ENCODE measurements at places on chromosomes 6 and 20.

DNA sequence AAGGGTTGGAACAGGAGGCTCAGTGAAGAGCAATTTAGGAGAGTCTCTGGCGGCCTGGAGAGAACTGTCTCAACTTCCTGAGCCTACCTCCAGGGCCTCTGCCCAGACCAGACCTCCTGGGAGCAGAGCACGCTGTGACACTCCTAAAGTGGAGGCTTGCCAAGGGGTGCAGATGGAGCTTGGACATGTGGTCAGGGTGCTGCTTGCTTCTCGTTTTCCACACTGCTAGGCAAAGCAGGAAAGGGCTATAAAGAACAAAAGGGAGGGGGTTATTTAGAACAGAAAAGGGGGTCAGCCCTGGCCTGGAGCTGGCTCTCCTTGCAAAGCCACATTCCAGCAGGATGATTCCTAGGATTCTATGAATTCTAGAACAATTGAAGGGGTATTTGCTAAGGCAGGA, 145.7 kb upstream of the GGTLC1 start:
- no peak for DNase-seq

DNA sequence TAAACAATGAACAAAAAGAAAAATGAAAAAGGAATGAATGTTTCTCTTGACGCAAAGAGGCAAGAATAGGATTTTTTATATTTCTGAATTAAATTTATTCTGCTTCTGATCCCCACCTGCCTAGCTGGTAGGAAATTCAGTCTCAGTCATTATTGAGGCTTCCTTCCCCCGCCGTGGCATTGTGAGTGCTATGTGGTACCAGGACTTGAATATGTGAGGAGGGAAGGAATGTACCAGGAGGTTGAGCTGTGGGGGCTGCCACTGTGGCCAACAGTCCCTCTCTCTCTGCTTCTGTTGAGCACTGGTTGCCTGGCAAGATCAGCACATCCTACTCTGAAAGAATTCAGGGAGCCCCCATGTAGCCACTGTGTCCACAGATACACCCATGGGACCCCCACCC, 368.1 kb upstream of the JARID2 start:
- DNase-seq = no peak

- DNase-seq = no peak
These were observed 29.6 kb downstream of the RBL1 start for GRCh38 chr20:37066168-37066567.

DNA sequence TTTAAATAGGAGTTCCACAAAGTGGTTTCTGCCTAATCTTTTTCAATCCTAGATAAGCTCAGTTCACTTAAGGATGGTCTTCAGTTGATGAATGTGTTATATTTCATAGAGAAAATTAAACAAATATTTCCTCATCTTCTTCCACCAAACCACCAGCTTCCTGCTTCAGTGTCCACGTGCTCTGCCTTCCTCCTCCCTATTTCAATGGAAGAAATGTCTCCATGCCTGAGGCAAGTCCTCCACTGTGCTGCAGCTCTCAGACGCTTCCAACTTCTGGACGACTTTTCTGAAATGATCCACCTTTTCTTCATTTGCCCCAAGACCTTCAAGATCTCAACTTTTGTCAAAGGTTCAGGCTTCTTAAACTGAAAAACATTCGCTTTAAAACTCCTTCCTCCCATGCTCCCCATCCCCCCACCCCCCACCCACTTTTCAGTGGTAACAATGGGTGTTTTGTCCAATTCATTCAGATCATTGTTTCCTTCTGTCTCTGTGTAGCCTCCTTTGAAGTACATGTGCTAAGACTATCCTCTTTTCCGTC, 25.3 kb upstream of the FABP7 start:
- no peak for DNase-seq

GRCh38 chr6:125863023-125863422, 72.3 kb downstream of the NCOA7 start:
- DNase-seq = no peak

GRCh38 chr6:91695221-91695620, 1108.3 kb upstream of the MAP3K7 start:
- no peak for DNase-seq

DNA sequence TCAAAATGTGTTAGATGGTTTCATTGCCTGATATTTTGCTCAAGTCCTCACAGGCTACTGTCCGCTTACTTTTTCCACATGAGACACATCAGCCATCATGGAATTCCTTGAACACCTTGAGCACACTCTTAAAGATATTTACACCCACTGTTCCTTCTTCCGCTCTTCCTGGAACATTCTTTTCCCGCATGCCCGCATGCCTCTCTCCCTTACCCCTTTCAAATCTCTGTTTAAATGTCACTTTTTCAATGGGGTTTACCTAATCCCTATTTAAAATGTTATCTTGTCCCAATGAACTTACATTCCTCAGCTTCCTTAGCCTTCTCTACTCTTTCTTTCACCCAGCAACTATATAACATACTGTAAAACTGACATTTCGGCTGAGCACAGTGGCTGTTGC, 503.3 kb upstream of the PTCHD4 start:
- DNase-seq = no peak

DNA sequence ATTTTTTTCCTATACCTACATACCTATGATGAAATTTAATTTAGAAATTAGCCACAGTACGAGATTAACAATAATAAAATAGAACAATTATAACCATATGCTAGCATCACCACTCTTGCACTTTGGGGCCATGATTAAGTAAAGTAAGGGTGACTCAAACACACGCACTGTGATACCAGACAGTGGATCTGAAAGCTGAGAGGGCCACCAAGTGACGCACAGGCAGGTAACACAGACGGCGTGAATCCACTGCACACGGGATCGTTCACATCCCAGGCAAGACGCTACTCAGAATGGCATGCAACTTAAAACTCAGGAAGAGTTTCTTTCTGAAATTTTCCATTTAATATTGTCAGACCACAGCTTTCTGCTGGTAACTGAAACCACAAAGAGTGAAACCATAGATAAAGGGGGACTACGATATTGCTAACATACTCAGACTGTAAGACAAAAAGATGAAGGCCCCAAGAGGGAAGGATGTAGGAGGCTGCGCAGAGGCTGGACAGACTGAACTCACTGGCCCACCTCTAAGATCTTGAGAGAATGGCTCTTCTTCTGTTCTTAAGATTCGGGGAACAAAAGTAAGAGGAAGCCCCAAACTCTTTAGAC, 17.9 kb downstream of the RRBP1 start:
- no peak for DNase-seq

DNA sequence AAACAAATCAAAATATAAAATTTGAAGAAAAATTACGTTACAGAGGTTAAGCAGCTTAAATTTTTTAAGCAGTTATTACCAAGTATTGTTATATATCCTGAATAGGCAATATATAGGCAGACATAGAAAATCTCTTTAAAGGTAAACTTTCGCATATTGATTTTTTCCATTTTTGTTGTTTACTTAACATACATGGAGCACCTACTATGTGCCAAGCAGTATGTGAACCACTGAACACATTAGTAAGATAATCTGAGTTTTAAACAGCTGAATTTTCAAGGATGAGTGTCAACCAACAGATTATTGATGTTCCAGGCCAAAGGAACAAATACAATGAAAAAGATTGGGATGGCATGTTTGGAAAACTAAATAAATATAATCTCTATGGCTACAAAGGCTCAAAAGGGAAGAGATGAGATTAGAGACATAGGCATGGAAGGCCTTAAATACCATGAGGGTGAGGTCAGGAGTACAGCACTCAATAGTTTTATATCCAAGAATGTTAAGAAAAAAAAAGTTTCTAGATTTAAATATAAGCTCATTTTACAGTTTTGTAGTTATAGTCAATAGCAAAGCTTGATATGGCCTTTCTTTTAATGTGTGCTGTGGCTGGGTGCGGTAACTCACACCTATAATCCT, 277.5 kb downstream of the PTPRK start:
- no peak for DNase-seq

- DNase-seq = no peak
These were observed 128.7 kb downstream of the DNAH8 start for GRCh38 chr6:38843798-38844197.

DNA sequence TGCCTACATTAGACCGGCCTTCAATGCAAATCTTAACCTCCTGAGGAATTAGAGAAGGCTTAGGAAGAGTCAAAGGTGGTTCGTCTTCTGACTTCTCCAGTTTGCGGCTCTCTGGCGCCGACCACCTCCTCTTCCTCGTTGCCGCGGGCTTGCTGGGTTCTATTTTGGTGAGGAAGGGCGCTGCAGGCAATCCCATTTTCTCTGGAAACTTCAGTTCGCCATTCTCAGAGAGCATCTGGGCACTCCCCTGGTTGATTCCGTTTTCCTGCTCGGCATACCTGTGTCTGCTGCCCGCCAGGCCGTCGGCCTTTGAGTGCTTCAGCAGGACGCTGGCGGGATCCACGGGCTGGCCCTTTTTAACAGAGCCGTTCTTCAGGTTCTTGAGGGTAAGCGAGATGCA, 67.9 kb downstream of the GMPR start:
- DNase-seq = no peak

GRCh38 chr6:16767765-16768476, 6.7 kb upstream of the ATXN1 start:
- DNase-seq = no peak

GRCh38 chr20:48849299-48849698, 21.5 kb upstream of the PREX1 start:
- no peak for DNase-seq

DNA sequence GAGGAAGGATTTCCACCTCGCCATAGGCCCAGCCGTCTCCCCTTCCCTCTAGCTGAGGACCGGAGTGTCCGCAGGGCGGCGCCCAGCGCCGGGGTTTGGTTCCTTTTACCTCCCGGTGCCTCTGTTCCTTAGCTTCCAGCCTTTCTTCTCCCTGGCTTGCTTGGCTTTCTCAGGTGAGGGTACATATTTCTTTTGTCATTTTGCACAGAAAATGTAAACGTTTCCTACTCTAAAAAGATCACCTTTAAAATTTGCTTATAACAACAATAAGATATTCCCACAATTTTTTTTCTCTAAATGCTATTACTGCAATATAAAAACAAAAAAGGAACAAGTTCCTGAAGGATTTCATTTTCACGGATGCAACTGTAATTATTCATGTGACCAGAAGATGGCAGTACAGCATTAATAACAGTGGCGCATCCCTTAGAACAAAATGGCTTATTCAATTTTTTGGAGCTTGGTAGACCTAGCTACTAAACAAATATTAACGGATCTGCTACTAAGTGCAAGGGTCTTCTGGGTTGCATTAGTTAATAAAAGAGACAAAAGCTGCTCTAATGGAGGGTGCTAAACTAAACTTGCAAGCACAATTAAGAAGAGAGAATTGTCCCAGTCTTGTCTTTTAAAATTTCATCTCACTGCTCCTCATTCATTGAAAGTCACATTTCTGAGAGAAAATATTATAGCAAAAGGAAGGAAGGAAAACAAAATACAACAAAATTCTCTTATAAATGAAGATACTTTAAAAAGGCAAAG, 172.9 kb downstream of the ADGRG6 start:
- DNase-seq = no peak

- no peak for DNase-seq
These were observed 23.6 kb downstream of the FOXA2 start for GRCh38 chr20:22560817-22561216.

- DNase-seq = no peak
These were observed 119.7 kb downstream of the BCKDHB start for GRCh38 chr6:80226151-80226550.

DNA sequence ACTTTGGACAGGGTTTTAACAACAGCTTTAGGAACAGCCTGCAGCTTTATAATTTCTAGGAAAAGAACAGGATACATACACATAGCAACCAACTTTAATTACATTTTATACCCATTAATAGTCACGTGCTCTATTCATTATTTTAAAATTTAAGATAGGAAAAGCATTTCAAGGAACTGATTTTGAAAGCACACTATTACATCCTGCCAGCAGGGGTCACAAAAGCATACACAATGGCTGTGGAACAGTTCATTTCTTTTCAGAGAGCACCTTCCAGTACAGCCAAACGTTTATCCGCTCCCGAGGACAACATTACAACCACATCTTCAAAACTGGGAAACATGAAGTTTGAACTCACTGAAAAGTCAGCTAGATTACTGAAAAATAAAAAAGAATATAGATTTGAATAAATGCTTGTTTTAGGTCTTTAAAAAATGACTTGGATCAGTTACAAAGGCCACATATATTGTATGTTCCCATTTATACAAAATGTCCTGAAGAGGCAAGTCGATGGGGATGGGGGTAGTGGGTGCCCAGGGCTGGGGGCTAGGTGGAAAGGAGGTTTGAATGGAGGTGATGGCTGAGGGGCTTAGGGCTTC, 104.6 kb upstream of the EXOC2 start:
- no peak for DNase-seq

GRCh38 chr20:60069656-60070055, 111.4 kb downstream of the CDH26 start:
- DNase-seq = no peak

GRCh38 chr20:22905658-22906057, 129.5 kb upstream of the SSTR4 start:
- DNase-seq = no peak

- DNase-seq = no peak
These were observed 15.5 kb downstream of the SDCBP2 start for GRCh38 chr20:1313236-1313964.

- DNase-seq = peak; percentile 74
These were observed 189.1 kb downstream of the BMP2 start for GRCh38 chr20:6956574-6956973.

- DNase-seq = no peak
These were observed 107.7 kb upstream of the RALGAPA2 start for GRCh38 chr20:20820104-20820503.

DNA sequence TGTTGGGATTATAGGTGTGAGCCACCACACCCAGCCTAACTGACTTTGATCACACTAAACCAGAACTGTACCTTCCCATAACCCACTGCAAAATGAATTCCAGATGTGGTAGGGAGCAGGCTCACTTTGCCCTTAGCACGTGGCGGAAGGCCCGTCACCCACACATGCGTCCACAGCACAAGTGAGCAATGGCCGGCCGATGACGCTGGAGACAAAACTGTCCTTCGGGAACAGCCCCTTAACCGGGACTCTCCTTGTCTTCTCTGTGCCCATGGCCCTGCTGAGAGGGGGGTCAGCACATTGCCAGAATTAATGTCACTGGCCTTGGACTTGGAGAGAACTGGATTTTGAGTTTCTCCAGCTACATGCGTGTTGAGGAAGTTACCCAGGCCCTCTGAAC, 107.2 kb downstream of the TOX2 start:
- DNase-seq = no peak

DNA sequence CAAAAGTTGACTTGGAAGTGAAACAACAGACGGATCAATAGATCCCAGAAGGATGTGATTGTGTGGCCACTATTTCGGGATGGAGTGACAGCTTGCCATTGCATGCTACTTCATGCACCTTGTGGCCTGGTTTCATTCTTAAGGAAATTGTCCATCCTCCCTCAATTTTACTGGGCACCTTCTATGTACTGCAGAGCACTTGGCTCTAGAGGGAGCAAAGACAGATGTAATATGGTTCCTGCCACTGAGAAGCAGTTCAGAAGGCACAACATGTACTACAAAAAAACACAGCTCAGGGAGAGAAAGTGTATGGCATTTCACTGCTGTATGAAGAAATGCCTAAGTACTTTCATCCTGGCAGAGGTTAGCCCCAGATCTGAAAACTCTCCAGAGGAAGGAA, 91.9 kb downstream of the FOXA2 start:
- no peak for DNase-seq
